Tibial nerve (tissue), 4 donors: ENCODE measurements at places on chromosomes 11 and 22. TPM values are rescaled to one million over a fixed set of nuclear protein-coding genes. Genes with fewer than 3 reads are reported as not detected.

DNA sequence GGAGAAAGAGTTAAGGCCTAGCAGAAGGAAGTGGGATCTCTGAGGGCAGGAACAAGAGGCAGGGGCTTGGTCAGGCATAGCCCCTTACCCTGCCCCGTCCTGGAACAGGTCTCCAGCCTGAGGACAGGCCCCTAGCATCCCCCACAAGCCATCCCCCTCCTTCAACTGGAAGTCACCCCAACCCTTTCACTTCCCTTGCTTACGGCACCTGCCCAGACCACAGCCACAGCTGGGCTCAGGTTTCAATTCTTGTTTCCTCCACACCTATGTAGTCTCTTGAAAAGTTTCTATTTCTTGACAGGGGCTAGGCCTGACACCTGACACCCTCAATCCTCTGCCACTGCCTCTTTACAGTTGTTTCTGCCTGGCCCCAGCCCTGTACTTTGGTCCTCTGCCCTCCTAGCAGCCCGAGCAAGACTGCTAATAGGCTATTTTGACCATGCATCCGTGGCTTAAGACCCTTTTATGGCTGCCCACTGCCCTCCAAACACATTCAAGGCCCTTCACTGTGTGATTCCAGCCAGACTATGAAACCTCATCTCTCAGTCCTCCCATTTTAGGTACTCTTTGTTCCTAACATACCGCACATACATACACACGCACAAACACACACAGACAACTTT, 10.9 kb upstream of the FCHSD2 start:
- no peak for DNase-seq

DNA sequence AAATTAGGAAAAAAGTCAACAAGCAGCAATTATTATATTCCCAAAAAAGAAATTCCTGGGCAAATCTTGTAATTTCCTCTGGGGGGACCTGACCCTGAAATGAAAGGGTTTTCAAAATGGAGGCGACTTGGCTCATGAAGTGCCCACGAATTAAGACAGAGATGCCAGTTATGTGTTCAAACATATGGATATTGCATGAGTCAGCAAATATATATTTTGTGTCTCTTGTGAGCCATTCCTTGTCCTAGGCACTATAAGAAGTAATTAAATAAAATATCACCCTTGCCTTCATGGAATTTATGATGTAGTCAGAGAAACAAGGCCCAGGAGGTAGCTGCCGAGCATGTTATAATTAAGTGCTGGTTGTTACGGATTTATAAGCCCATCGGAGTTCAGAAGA, 68.6 kb downstream of the BARX2 start:
- DNase-seq, result no peak

Gene MUC6
- total RNA-seq, result 2.7 TPM

DNA sequence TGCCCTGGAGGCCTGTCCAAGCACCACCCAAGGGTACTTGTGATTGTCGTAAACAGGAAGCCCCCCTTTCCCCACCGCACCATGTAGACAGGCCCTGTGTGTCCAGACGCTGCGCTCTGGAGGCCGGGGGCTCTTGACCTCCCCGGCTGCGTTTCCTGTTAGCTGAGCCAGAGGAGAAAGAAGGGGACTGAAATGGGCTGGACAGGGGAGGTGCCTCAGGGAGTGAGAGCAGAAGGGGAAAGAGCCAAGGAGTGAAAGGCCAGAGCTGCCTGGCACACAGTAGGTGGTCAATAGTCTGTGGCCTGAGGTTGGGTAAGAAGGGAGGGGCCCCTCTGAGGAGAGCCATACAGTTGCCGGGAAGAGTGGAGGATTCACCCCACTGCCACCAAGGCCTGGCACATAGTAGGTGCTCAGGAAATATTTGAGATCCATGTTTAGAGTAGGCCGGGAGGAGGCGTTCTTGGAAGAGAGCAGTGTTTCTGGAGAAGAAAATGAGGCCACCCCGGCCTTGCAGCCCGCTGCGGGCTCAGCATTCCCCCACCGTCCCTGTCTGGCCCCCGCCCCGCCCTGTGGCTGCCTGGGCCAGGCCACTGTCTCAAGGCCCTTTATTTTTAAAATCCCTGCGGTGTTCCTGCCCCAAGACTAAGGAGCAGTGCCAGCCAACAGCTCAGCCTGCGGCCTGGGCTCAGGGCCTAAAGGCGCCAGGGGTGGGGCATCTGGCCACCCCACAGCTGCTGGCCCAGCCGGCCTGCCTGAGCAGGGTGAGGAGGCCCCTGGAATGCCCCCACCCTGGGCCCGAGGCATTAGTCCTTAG, 13.6 kb upstream of the CDC42EP1 start:
- DNase-seq, result no peak

Gene ZP1
- not detected for total RNA-seq

Gene A4GALT
- total RNA-seq, result 146 TPM

DNA sequence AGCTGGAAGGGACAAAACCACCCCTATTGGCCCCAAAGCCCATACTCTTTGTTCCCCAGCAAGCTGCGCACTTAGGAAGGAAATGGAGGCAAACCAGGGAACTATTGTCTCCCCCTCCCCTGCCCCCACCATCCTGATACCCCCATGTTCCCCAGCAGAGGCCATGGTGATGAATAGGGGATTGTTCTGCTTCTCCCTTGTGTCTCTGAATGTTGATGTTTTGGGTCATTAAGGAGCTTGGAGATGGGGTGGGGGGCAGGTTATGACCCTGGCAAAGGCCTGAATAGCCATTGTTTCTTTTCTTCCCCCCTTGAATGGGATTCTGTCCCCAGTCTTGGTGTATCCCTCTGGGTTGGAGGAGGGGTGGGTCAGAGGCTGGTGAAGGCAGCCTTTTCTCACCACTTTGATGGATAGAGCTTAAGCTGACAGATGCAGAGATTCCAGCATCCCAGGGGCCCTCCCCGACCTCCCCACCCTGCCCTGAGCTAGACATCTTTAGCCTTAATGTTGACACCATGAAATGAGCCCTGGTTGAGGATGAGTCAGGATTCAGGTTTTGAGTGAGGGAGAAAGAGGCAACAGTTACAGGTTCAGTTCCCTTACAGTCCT, 8.3 kb downstream of the DTX4 start:
- no peak for DNase-seq

- DNase-seq, result no peak
Observed at GRCh38 chr11:69359735-69360480, 66.0 kb downstream of the MYEOV start.

DNA sequence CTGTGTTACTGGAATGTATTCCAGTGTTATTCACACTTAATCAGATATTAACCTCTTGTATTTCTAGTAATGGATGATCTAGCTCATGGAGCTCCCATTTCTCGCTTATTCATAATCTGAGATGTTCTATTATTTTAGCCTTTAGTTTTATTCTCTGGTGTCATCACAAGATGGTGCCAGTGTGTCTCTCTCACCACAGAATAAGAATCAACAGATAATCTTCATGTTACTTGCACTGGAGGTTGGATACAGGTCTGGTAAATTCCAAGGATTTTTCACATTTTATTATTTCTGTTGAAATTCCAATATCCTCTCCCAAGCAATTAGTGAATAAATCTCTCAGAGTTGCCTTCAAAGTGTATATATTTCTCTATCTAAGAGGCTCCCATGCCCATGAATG, 74.6 kb downstream of the CASP12 start:
- no peak for DNase-seq

Gene PAMR1
- total RNA-seq, result 7.7 TPM

Gene HEPHL1
- not detected for total RNA-seq

DNA sequence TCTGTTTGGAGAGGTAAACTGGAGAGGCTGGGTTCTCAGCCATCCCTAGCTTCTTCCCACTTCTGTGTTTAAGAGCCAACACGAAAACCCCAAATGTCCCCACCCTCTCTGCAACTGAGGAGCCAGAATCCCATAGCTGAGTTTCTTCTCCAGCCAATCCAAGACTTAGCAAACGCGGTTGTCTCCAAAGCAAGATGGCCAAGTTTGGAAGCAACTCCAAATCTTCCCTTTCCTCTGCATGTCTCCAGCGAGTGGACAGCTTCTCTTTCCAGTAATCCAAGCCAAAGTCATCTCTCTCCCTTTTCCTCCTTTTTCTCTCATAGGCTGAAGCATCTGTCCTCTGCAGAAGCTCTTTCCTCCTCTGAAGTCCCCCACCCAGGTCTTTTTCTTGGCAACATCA, 539.2 kb downstream of the MIAT start:
- DNase-seq, result no peak

DNA sequence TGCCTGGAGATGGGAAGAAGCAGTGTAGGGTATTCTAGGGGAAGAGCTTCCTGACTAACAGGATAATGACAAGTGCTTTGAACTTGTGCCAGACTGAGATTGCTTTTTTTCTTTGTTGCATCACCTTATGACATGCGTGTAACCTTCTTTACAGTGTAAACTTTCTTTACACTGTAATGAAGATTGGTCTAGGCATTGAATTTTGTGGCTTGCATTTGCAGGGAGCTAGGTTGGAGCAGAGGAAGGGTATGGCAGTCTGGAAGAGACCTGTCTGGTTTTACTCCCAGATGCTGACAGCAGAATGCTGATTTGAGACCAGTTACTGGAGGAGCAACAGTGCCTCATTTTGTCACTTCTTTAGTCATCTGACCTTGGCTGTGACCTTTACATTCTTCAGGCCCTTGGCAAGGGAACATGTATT, 5.6 kb downstream of the DDB2 start:
- no peak for DNase-seq

DNA sequence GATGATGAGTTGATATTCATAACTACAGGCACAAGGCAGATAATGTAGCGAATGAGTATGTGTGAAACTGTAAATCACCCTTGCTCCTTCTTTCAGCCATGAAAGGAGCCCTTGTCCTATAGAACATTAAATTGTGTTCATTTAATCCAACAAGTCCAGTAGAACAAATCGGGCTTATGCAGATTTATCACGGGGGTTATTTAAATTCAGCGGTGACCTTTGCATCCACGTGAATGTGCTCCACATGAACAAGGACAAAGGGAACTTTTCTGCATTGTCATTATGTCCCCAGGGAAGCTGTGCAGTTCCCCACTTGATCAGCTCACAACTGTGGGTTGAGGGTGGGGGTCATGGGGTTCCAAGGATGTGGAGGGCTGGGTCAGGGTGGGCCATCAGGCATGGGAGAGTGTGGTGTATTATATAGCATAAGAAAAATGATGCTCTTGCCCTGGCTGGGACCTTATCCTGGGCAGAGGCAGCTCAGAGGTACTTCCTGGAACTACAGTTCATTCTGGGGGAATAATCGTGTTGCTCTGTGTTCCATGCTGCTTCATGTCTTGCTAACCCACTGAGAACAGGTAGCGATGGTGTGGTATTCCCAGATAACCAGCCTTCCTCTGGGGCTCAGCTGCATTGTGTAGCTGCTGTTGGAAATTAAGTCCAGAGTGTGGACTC, 306.6 kb downstream of the FAT3 start:
- DNase-seq, result no peak

DNA sequence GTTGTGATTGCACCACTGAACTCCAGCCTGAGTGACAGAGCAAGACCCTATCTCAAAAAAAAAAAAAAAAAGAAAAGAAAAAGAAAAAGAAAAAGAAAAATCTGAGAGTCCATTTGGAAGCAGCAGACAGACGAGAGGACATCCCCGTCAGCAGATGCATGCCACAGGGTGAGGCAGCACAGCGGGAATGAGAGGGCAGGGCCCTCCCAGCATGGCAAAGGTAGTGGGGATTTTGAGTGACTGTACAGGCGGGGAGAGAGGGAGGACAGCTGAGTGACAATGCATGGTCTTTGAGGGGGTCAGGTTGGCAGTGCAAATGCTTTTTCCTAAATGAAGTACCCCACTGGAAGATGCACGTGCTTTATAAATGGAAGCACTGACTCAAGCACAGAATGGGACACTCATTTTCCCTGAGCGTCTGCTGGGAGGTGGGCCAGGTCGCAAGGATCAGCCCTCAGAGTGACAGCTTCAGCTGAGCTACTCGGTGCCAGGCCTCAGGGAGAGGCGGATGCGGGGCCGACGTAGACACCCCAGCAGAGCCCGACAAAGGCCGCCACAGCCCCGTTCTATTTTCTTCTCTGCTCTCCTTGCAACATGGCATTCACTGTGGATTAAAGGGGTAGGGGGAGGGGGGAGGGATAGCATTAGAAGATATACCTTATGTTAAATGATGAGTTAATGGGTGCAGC, 113.5 kb downstream of the SHANK2 start:
- DNase-seq, result no peak

Gene NOX4
- 53.6 TPM for total RNA-seq

DNA sequence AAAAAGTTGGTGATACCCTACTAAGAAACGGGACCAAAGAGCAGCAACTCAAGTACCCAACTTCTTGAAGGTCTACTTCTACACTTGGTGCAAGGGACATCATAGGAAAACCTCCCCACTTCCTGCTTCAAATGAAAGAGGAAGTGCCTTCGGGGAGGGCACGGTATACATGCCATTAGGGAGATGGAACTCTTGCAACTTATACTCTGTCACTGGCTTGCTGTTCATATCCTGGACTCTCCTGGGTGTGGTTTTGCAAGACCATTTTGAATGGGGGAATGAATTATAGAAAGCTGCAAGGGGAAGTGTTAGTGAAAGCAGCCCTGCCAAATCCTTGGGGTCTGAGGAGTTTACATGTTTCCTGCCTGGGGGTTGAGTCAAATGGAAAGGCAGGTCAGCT, 41.9 kb downstream of the CSNK2A3 start:
- DNase-seq, result no peak

DNA sequence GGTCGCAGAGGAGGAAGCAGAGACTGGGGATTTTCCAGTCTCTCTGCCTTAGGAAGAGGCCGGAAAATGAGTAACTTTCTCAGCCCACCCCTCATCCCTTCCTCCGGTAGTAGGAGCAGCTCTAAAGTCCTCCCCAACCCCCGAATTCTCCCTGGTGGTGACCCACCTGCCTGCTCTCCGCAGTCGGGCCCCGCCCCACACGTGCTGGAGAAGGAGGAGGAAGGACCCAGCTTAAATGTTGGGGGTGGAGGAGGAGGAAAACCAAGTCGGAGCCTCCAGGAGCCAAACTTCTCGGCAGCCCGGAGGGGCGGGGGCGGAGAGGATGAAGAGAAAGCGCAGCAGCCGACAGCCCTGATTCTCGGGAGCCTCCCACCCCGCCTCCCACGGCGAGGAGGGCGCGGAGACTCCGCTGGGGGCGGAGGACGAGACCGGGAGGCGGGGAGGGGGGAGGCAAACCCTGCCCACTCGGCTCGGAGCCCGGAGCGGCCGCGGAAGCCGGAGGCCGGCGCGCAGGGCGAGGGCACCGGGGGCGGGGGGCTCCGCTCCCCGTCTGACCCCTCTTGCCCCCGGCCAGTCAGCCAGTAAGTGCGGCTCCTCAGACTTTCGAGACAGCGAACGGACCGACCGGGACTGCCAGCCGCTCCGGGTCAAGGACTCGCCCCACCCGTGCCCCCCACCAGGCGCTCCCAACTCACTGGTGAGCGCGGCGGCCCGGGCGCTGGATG, at the start of gene TPBGL:
TSS of gene TPBGL (plus strand) at position 464 of the 725 bp plus-strand sequence. CDS start 276 bp downstream, outside the sequence.
- DNase-seq, result no peak

DNA sequence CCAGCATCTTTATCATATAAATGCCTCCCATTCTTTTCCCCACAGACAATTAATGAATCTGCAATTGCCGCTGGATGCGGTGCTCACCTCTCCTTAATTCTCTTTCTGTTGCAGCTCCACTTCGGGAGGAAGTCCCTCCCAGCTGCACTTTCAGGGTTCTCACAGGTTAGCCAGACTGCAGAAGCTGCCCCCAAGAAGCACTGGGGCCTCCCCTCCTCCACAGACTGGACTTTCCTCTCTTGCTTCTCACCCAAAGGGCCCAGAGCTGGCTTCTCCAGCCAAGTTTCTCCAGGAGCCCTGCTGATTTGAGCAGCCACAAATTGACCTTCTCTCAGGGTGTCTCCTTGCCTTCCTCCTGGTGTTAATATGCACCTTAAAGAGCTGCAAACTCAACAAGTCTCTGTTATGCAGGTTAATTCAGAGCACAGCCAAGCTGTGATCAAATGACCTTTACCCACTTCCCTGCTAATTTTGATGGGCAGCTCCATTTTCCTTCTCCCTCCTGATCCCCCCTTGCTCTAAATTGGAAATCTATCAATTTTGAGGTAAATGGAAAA, 298.9 kb downstream of the BUD13 start:
- no peak for DNase-seq

- no peak for DNase-seq
Observed at GRCh38 chr22:44394246-44395117, 81.7 kb upstream of the SHISAL1 start.
